Activated CD4-positive, alpha-beta T cell treated with anti-CD3 and anti-CD28 coated beads, Interleukin-2, Interleukin-6, amounts not matched to agents 100 ng/mL and 50 ng/mL, durations not matched to agents 16 hours and 8 hours (primary cell): ENCODE measurements at places on chromosomes 6 and 20.

DNA sequence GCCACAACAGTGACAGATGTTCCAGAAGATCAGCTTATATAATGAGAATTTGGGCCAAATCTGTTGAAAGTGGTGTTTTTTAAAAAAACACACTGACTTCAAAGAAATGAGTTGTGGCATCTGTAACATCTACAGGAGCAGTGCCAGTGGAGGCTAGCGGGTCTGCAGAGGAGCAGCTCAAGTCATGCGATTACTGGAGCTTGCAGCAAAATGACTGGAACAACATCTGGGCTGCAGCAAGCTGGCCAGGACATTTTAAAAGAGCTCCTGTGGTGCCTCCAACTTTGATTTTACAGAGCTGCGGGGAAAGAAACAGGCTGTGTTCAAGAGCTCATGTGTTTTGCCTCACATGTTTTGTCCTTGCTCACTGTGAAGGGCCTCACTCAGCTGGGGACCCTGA lies 57.2 kb downstream of the TBX18 start:
- DNase-seq, result no peak

DNA sequence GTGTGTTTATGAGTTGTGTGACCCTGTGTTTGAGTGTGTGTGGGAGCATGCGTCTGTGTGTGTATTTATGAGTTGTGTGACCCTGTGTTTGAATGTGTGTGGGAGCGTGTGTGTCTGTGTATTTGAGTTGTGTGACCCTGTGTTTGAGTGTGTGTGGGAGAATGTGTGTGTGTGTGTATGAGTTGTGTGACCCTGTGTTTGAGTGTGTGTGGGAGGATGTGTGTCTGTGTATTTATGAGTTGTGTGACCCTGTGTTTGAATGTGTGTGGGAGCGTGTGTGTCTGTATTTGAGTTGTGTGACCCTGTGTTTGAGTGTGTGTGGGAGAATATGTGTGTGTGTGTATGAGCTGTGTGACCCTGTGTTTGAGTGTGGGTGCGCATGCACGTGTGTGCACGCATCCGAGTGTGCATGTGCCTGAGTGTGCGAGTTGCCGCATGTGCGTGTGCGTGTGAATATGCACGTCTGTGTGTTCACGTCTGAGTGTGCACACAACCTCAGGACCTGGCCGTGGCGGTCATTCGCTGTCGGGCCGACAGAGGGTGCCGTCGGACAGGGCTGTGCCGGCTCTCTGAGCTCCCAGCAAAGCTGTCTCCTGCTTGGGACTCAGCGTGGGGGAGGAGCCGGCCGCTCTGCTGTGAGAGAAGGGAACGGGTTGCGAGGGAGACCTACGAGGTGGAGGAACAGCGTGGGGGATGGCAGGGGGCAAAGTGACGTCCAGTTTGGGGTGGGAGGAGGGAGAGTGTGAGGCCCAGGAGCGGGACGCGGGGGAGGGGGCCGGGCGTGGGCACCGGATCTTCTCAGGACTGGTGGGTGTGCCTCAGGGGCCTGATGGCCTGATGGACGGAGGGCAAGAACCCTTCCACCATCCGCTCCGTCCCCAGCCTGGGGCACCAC lies 19.7 kb downstream of the SLC17A9 start:
- DNase-seq, result peak; percentile 90

- no peak for DNase-seq
Observed at GRCh38 chr20:44571362-44571988, 10.9 kb upstream of the PKIG start.

GRCh38 chr6:49570474-49571079 lies 20.1 kb downstream of the C6orf141 start:
- DNase-seq, result no peak

- no peak for DNase-seq
Observed at GRCh38 chr20:56173438-56173837, 75.1 kb upstream of the MC3R start.

GRCh38 chr6:112881828-112882780 lies 535.0 kb downstream of the RFPL4B start:
- no peak for DNase-seq

- DNase-seq, result peak; percentile 16
Observed at GRCh38 chr20:41956338-41957074, 338.3 kb upstream of the CHD6 start.

DNA sequence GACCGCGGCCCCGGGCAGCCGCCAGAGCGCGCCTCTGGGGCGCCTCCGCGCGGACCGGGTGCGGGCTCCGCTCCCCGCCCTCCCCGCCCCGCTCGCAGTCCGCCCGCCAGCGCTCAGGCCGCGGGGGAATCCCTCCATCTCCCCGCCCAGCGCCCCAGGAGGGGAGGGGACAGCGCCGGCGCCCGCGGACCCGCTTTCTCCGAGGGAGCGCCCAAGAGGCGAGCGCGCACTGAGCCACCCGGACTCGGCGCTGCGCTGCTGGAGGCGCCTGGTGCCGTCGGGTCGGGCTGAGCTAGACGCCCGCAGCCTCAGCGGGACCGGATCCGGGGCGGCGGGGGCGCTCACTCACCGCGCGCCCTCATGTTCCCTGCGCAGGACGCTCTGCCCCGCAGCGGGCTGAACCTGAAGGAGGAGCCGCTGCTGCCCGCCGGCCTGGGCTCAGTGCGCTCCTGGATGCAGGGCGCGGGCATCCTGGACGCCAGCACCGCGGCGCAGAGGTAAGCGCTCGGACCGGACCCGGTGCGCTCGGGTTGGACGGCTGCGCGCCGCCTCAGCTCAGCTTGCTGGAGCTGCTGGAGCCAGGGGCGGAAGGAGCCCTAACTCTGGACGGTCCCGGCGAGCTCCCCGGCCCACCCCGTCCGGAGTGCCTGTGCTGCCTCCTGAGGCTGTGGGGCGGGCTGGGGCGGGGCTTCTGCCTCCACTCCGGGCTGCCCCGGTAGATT lies 867 bp downstream of the EBF4 start:
- DNase-seq, result peak; percentile 36

GRCh38 chr6:138593124-138593877 lies 94.0 kb upstream of the NHSL1 start:
- peak; percentile 88 for DNase-seq

DNA sequence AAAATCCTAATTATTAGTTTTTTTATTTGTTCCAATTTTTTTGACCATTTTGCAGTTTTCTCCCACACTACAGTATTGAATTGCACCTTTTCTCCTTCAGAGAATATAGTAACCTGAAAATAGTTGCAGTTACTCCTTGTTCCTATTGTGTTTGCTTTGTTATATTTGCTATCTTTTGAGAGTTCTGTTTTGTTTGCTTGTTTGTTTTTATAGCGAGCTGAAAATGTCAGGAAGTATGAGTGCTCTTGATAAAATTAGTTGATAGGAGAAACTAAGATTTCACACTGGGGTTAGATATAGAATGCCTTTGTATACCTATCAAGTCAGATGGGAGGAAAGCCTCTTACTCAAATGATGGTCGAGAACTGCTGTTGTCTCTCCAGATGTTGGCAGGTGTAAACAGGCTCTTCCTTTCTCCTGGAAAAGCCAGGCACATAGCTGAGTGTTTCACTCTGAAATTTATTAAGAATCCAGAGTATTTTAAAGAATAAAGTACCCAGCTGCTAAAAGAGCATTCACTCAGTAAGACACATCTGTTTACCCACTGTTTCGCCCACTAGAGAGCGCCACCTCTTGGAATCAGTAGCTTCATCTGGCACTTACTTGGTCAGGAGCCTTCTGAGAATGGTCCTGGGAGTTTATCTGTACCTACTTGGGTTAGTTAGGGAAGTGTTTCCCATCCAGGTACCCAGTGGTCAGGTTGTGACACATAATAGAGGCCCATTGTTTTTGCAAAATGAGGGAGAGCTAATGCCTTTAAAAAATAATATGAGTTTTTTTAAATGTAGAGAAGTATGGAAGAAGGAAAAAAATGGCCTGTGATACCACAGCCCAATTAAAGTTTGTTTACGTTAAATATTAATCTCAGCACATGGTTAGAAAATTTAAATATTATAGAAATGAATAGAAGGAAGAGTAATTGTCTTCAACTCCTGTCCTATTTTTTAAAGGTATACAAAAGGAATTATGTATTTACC lies 11.2 kb downstream of the NT5DC1 start:
- DNase-seq, result peak; percentile 56

DNA sequence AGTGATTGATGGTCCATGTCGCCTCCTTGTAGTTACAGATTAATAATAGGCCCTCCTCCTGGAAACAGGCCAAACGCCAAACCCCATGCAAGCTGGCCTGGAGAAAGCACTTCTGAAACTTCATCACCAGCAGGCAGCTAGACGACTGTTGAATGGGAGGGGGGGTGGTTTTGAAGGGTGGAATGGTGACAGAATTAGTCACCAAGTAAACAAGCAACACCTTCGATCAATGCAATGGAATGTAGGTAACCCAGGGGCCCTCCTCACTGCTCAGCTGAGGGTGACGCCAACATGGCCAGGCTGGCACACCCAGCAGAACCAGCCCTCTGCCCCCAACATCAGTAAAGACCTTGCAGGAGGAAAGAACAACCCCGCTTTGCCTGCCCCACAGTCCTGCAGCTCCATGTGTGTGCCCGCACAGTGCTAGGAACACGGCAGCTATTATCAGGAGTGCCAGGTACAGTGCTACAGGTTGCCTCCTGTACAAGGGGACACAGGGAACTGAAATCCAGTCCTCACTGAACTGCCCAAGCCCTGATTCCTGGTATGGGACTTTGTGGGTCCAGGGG lies 2.7 kb downstream of the BCAS1 start:
- peak; percentile 27 for DNase-seq

DNA sequence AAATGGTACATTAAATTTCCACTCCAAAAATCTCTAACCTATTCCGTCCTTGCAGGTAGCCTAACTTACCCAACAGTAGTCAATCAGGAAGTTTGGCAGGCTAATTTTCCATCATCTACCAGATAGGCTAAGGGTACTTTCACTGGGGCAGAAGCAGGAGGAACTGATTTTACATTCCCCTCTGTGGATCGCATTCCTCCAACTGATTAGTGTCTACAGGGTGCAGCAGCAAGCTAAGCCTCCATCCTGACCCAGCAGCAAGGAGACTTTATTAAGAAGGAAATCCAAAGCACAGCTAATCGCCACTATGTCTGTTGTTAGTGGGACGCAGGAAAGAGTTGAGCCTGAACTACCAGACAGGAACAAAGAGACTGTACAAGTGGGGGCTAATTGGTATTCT lies 143.2 kb upstream of the RUNX2 start:
- no peak for DNase-seq

DNA sequence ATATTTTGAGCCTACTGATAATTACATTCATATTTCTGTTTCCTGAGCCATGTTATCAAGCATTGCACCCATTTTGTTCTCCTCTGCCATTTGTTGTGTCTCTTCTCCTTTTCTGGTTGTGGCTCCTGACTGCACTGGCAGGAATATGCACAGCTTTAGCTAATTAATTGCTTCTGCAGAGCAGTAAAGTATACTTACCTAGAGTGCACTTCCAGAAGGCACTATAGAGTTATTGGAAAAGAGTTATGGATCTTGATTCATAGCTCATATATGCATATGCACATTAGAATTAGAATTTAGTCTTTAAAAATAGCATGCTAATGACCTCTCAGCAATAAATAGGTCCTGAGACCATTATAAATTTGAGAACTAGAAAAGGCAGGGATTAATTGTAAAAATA lies 262.6 kb downstream of the NKAIN2 start:
- no peak for DNase-seq

DNA sequence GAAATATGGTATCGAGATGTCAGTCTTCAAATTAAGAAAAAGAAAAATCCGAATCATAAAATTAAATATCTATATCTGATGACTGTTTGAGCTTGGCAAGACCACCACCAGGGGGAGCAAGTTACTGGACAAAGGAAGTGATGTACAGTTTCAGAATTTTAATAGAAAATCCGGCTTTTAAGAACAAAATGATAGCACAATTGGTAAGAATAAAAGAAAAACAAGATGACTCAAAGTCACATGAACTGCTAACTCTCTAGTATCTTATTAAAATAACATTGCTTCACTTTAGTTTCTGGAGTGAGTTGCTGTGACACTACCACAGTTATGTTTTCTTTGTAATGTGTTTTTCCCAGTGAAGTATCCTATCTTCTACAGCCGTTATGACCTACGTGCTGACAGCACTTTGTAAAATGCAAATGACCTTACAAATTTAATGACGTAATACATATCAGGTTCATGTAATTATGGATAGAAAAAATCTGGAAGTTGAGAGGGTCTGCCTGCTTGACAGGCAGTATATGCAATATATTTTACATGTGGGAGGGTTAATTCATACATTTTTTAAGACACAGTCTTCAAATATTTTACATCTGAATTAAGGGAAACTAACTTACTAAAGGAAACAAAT lies 405.3 kb upstream of the HS3ST5 start:
- DNase-seq, result peak; percentile 31

GRCh38 chr6:44341095-44341890 lies 1.2 kb upstream of the SPATS1 start:
- no peak for DNase-seq

DNA sequence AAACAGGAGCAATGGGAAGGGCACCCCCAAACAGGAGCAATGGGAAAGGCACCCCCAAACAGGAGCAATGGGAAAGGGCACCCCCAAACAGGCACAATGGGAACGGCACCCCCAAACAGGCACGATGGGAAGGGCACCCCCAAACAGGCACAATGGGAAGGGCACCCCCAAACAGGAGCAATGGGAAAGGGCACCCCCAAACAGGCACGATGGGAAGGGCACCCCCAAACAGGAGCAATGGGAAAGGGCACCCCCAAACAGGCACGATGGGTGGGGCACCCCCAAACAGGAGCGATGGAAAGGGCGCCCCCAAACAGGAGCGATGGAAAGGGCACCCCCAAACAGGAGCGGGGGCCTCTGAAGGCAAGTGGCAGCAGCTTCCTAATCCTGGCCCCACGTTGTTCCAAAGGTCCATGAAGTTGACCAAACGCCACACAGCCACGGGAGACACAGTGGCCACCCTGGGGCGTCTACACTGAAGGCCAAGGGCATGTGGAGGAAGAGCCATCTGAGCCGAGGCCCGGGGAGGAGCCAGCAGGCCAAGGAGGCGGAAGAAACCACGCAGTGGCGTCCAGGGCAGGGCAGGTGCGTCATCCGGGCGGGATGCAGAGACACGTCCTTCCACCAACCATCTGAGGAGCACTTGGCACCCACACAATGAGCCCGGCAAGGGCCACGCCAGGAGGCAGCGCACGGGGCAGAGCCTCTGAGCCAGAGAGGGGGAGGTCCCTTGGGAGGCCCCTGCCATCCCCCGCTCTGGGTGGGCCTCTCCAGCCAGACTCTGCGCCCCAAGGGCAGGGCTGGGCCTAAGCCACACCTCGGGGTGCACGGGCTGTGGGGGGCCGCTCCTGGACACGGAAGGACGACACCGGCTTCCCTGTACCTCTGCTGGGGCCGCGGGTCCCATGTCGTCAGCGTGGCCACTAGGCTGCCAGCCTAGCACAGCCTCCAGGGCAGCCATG lies 21.5 kb upstream of the NTSR1 start:
- DNase-seq, result no peak

- no peak for DNase-seq
Observed at GRCh38 chr6:165876588-165876987, 213.5 kb upstream of the PDE10A start.

- no peak for DNase-seq
Observed at GRCh38 chr20:14902432-14903089, 565.1 kb upstream of the FLRT3 start.

- no peak for DNase-seq
Observed at GRCh38 chr6:109808837-109809236, 117.7 kb downstream of the FIG4 start.

GRCh38 chr20:57224641-57225138 lies 41.8 kb downstream of the BMP7 start:
- no peak for DNase-seq
